Adipose tissue (tissue), 3 donors: ENCODE measurements at places on chromosomes 2 and 18. TPM values are rescaled to one million over a fixed set of nuclear protein-coding genes. Genes with fewer than 3 reads are reported as not detected.

Gene MYO7B
- 2.2 TPM for polyA plus RNA-seq

Gene DUSP2
- 7.8 TPM for polyA plus RNA-seq

Gene DNAH7
- polyA plus RNA-seq, result not detected

Gene SKA1
- polyA plus RNA-seq, result 0.15 TPM
